ENCODE measurements at places on chromosomes 16 and 17.

GRCh38 chr17:45353043-45353442 lies 36.2 kb upstream of the MAP3K14 start:
- DNase-seq = no peak

- no peak for DNase-seq
Measured at GRCh38 chr16:53611179-53611696, 92.4 kb downstream of the RPGRIP1L start.

DNA sequence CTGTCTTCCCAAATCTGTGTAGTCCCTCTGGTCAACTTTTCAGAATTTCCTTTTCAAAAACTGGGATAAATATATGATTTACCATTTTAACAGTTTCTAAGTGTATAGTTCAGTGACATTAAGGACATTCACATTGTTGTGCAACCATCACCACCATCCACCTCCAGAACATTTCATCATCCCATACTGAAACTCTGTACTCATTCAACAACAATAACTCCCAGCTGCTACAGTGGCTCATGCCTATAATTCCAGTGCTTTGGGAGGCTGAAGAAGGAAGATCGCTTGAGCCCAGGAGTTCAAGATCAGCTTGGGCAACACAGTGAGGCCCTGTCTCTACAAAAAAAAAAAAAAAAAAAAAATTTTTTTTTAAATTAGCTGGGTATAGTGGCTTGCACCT lies 131.0 kb downstream of the AATF start:
- DNase-seq = peak; percentile 28

- no peak for DNase-seq
Measured at GRCh38 chr16:64749346-64749745, 372.5 kb downstream of the CDH11 start.

- no peak for DNase-seq
Measured at GRCh38 chr17:44115585-44116415, 7.6 kb downstream of the HDAC5 start.

DNA sequence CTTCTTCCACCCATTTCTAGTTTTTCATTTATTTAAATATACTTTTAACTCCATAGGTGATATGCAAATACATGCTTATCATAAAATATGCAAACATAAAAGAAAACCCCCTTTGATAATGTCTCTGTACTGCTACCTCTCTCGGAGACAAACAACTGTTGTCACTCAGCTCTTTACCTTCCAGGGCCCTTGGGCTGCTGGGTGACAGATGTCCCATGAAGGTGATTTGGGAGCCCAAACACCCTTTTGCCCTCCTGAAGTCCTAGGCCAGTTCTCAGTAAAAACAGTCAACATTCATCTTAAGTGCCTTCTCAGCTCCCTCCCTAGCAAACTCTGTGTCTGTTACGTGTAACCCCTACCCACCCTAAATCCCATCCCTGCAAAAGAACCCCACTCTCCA lies 37.5 kb downstream of the CHD9 start:
- no peak for DNase-seq

- DNase-seq = no peak
Measured at GRCh38 chr17:45135978-45136791, 698 bp downstream of the ACBD4 start.

DNA sequence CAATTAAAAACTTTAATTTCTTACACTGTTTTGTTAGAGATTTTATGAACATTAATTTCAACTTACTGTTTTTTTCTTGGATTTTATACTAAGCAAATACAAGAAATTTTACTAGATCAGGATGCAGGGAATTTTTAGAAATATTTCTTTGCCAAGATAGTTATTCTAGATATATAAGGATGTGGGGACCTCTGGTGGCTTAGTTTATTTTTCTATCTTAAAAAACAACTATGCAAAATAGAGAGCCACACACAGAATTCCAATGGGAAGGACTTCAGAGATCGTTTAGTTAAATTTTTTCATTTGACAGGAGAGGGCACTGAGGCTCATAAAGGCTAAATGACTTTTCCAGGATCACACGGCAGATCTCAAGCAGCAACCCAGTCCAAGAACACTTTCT lies 23.0 kb upstream of the CAPNS2 start:
- no peak for DNase-seq

GRCh38 chr17:75829747-75830146 lies 14.5 kb downstream of the UNC13D start:
- DNase-seq = no peak
